ENCODE measurements at places on chromosomes 5 and 9.

DNA sequence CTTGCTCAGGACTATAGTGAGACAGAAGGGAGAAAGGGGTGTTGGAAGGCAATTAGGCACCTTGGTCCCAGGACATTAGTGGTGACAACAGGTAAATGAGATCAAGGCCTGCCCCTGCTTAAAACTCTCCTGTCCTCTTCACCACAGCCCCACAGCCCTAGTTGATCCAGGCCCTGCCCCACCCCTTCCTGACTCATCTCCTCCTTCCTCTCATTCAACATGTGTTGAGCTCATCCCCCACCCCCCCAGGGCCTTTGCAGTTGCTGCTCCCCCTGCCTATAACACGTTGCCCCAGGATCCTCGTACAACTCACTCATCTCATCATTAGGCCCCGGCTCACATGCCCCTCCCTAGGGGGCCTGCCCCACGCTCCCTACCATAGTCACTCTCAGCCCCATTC is 66.8 kb downstream of the TSPAN17 start:
- DNase-seq: no peak

- no peak for DNase-seq
Observed at GRCh38 chr9:122338994-122339393, 31.8 kb upstream of the PTGS1 start.

- DNase-seq: no peak
Observed at GRCh38 chr5:6049662-6050061, 328.7 kb downstream of the MED10 start.

- DNase-seq: no peak
Observed at GRCh38 chr5:172102218-172102870, 85.7 kb downstream of the STK10 start.

GRCh38 chr9:131639769-131640437 is 94.6 kb downstream of the PRRT1B start:
- DNase-seq: no peak

GRCh38 chr9:114690308-114690707 is 8.3 kb upstream of the TEX48 start:
- no peak for DNase-seq

DNA sequence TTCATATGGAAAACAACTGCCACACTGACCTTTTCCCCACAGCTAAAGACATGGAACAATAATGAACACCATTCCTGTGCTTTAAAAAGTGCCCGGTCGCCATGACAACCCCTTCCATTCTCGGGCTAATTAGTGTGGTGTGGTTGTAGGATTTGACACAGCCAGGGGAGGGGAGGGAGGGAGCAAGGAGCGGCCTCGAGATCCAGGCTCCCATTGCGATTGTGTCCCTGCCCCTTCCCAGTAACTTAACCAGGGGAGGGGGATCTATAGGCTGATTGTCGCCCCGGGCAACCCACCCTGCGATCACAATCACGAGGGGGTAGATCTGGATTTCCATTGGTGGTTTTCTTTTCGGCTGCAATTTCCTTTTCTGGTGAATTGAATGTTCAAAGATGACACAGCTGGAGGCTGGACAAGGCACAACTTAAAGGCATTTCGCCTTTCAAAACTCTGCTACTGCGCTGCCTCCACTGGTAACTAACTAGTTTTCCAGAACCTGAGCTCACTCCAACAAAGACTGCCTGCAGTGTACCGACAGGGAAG is 96.7 kb upstream of the RETREG1 start:
- no peak for DNase-seq
